ENCODE measurements at places on chromosomes 6 and 20.

DNA sequence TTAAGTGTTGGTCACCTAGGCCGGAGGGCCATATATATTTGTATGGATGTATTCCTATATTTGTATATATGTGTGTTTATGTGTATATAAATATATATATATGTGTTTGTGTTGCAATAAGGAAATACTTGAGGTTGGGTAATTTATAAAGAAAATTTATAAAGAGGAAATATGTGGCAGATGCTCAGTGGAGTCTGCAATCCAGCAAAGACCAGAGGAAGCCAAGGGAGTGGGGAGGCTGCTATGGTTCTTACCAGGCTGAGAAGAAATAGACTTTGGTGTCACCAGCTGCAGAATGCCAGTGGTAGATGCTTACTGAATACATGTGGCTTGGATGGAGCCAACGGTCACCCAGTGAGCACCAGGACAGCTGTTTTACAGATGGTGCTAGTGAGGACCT lies 97.4 kb upstream of the ELOVL5 start:
- no peak for DNase-seq

DNA sequence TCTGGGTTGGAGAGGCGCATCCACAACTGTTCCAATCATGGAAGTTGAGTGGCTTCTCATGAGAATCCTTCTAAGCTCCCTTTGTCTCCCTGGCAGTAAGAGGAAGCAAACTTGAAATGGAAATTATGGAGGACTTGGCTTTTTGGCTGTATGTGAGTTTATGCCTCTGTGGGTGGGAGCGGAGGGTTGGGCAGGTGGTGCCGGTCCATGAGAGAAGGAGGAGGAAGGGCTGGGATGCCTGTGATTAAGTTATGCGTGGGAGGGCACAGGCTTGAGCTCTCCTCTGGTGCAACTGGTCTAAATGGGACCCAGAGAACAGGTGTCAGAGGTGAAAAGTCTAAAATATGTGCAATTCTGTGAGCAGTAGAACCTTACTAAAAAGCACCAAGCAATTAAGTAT lies 2.2 kb downstream of the PHACTR3 start:
- no peak for DNase-seq

GRCh38 chr6:163874784-163875183 lies 460.3 kb downstream of the QKI start:
- no peak for DNase-seq

GRCh38 chr20:63547725-63548480 lies at the start of gene SRMS:
SRMS (minus strand) TSS chr20:63547749; CDS start chr20:63547463, 286 bp downstream.
- DNase-seq, result no peak

DNA sequence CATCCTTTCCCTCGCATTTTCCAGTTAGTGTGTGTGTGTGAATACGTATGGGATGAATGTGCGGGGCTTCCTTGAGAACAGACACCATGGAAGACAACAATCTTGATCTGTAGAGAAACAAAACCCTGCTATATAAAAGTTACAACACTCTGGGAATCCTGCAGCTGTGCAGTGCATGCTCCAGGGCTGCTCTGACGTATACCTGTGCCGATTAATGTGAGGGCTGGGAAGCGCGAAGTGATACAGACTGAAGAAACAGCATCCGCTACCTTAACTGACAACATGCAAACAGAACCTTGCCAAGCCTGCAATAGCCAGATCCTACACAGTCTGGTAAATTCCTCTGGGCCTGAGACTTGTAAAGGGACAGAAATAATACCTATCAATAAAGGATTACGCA lies 31.6 kb upstream of the MTRF1L start:
- no peak for DNase-seq

- no peak for DNase-seq
Observed at GRCh38 chr6:105452376-105452775, 49.5 kb upstream of the PREP start.

- no peak for DNase-seq
Observed at GRCh38 chr20:62142252-62143080, 728 bp downstream of the PSMA7 start.

- no peak for DNase-seq
Observed at GRCh38 chr6:15518878-15519277, 143.9 kb downstream of the DTNBP1 start.

- DNase-seq, result no peak
Observed at GRCh38 chr6:14118091-14118439, 493 bp downstream of the CD83 start.

DNA sequence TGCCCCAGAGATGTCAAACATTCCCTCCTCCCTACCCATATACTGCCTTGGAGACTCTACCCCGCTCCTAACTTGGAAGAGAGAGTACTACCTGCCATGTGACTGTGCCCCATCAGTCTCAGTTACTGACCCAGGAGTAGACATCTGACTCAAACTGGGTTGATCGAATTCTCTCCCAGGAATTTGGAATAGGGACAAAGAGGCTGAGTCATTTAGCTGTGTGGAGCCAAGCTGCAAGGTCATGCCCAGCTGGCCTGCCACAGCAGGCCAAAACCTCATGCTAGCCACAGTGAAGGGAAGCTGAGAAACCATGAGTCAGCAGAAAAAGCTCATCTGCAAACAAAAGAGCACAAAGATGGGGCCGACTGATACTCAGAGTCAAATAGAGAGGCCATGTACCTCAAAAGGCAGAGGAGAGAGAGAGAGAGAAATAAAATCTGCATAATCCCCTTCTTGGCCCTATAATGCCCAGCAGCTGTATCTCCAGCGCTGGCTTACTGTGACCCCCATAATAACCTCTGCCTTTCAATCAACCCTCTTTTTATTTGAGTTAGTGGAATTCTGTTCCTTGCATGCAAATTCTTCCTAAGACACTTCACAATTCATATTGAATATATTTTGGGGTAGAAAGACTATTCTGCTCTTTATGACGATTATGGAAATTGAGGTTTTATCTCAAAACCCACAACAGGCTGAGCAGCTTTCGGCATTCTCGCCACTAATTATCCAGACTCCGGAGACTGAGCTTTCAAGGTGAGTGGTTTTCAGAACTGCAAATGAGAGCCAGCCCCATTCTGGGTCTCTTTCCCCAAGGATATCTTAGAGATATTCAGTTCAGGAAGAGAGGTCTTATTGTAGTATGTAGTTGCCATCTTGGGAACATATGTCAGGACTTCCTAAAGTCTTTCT lies 21.4 kb upstream of the AKIRIN2 start:
- DNase-seq, result no peak

DNA sequence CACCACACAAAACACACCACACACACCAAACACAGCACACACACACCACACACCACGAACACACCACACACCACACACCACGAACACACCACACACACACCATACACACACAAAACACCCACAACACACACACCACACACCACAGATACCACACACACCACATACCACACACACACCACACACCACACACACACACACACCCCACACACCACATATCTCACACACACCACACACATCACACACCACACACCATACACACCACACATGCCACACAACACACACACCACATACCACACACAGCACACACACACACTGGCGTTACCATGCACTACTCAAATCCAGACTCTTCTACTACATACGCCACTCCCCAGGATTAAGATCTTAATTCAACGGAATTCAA lies 118.9 kb upstream of the THBS2 start:
- no peak for DNase-seq

DNA sequence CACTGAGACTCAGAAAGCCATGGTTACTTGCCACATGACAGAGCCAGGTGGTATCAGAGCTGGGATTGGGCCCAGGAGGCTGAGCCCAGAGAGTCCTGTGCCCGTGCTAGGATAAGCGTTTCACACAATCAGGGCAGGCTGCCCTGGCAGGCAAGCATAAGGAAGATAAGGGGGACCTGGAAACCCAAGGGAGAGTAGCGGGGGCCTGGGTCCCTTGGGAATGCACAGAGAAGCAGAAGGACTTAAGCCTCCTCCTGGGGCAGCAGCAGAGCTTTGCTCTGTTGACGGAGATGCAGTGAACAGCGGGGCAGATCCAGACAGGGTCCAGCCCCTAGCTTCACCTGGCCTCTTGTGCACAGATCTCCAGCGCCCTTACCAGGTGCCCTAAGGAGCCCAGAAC lies 8.7 kb downstream of the TRIB3 start:
- DNase-seq, result no peak

DNA sequence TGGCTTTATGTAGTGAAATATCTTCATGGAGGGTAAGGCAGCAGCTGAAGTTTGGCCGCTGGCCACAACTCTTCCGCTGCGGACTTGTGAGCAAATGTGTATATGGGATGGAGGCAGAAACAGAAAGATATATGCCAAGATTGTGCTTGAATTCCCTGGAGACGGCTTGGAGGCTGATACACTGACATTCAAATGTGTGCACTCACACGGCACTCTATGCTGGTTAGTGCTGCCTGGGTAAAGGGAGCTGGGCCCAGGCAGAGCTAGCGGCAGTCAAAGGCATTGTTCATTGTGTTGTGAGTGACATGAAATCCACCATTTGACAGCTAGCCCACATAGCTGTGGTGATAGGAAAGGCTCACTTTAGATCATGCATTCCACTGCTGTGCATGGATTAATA lies 202.7 kb downstream of the CLIC5 start:
- DNase-seq, result no peak

GRCh38 chr20:21147593-21147992 lies 21.7 kb downstream of the KIZ start:
- no peak for DNase-seq

GRCh38 chr6:161543684-161544309 lies 269.9 kb upstream of the AGPAT4 start:
- no peak for DNase-seq

- DNase-seq, result no peak
Observed at GRCh38 chr20:1811621-1812498, 83.3 kb upstream of the SIRPA start.

- DNase-seq, result no peak
Observed at GRCh38 chr6:22017272-22017671, 279.6 kb downstream of the PRL start.

DNA sequence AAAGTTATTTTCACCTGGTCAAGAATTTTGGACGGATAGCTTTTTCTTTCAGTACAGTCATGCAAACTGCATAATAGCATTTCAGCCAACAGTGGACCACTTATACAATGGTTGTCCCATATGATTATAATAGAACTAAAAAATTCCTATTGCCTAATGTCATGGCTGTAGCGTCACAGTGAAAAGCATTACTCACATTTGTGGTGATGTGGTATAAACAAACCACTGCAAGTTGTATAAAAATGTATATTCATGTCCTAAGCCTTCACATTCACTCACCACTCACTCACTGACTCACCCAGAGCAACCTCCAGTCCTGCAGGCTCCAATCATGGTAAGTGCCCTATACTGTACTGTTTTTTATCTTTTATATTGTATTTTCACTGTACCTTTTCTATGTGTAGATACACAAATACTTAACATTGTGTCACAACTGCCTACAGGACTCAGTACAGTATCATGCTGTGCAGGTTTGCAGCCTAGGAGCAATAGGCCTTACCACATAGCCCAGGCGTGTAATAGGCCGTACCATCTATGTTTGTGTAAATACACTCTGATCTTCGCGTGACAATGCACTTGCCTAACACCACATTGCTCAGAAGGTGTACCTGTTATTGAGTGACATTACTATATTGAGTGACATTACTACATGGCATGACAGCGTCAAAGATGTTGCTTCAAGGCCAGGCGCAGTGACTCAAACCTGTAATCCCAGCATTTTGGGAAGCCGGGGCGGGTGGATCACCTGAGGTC lies 17.9 kb downstream of the ABHD12 start:
- no peak for DNase-seq

GRCh38 chr6:128929869-128930268 lies 46.9 kb downstream of the LAMA2 start:
- DNase-seq, result no peak

DNA sequence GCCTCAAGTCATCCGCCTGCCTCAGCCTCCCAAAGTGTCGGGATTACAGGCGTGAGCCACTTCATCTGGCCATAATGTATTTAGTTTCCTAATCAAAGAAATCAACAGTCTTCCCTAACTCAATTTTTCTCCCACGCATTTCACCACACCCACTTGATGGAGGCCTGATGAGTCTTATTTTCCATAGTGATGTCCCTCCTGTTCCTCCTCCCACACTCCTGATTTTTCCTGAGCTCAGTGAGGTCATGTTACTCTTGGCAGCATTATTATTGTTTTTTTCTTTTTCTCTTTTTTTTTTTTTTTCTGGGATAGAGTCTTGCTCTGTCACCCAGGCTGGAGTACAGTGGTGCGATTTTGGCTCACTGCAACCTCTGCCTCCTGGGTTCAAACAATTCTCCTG lies 8.9 kb downstream of the ABRACL start:
- no peak for DNase-seq

DNA sequence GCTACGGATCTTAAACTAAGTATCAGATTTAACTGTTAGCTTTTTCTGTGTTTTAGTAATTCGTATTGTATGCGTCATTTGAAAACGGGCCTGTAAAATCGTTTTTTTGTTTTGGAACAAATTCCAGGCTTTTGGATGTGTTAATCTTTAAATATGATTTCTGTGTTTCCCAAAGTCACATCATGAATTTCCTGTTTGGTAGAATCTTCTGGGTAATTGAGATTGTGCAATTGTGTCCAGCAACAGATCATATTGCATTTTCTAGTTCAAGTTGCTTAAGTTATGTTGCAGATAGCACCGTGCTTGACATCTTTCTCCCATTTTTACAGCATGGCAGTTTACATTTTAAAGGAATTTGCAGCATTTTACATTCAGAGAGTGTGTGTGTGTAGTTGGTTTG lies 1.9 kb downstream of the MAPK14 start:
- no peak for DNase-seq

DNA sequence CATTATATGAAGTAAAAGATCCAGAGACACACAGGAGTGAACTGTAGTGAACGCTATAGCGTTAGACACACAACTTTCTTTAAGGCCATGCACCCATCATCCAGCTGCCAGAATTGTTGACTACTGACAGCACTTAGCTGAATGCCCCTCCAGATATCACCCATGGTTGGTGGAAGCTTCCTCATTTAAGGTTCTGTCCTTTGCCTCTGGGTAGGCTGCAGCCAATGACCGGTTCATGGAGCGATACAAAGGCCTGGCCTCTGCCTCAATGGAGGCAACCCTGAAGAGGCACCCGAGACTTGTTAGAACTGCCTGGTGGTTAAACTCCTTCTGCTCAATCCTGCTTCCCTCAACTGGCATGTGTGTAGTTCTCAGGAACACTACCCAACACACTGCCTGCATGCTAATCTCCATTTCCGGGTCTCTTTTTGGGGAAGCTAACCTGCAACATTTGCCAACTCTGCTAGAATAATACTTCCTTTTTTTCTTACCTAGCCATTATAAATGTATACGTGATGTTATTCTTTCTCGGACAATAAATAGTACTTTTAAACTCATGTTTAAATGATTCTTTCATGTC lies 49.8 kb upstream of the THEMIS start:
- no peak for DNase-seq

GRCh38 chr6:22071270-22072041 lies 225.4 kb downstream of the PRL start:
- no peak for DNase-seq
